ENCODE measurements at places on chromosomes 11 and 22. TPM values are rescaled to one million over a fixed set of nuclear protein-coding genes. Genes with fewer than 3 reads are reported as not detected.

GRCh38 chr11:125418396-125418795, 77.7 kb downstream of the FEZ1 start:
- DNase-seq, result no peak

DNA sequence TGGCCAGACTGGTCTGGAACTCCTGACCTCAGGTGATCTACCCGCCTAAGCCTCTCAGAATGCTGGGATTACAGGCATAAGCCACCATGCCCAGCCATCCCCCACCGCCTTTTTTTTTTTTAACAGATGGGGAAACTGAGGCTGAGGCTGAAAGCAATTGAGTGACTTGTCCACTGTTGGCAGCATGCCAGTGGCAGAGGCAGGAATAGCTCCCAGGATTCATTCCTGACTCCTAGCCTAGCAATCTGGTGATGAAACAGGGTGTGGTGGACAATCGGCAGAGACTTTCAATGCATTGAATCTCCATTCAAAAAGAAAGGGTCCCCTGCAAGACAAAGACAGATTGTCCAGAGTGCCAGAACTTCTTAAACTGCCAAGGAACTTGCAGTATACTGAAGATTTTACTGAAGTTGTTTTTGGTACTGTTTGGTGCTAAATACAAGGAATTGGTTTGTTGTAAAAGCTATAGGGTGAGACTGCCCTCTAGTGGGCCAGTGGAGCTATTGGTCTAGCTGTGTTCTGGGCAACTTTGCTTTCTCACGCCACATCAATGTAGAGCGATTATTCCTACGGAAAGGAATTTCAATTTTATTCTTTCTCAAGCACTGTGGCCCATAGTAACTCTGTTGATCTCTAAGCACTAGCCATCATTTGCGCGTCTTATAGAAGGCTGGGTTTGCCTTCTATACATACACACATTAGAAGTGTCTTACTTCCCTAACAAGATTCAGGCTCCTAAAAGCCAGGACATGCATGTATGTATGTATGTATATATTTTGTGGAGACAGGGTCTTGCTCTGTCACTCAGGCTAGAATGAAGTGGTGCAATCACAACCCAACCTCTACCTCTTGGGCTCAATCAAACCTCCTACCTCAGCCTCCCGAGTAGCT, 21.0 kb downstream of the C22orf31 start:
- peak; percentile 77 for DNase-seq

- peak; percentile 30 for DNase-seq
Observed at GRCh38 chr11:11789735-11790369, 51.9 kb upstream of the USP47 start.

The BTBD18 gene
- not detected for total RNA-seq

GRCh38 chr22:48779661-48780596, 1047.7 kb downstream of the BRD1 start:
- DNase-seq, result no peak

The FLRT1 gene
- 0.25 TPM for total RNA-seq

DNA sequence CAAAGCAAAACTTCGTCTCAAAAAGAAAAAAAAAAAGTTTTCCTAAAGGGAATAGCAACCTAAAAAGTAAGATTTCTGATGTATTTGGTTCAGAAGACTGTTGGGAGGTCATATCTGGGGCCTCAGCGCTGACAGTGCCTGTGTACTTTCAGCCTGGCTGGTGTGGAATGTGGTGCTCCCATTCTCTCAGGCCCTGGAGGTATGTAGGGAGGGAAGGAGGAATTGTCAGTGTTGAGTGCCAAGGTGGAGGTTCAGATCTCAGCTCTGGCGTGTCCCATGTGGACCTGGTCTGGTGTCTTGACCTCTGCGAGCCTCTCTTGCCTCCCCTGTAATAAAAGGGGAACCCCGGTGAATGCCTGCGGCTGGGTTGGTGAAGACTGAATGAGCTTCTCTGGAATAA, 22.4 kb downstream of the PRR5 start:
- DNase-seq, result no peak

The CCDC88B gene
- total RNA-seq, result 71.3 TPM

The KDM4E gene
- not detected for total RNA-seq

DNA sequence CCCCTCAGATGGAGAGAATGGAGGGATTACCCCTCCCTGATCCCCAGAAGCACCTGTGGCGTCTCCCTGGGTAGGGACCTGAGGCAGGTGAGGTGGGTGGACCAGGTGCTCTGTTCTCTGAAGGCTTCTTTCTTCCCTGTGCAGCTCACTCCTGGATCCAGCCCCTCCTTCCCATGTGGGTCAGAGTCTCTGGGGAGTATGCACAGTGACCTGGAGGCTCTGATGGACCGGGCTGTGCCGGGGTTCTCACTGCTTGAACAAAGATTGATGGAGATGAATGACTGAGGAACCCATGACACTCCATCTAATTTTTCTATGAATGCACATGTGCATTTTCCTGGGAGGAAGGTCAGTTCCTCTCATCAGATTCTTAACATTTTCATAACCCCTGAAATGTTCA, 78.6 kb upstream of the SHANK2 start:
- DNase-seq, result no peak

GRCh38 chr11:114260077-114260476, 36.1 kb upstream of the NNMT start:
- DNase-seq, result no peak

GRCh38 chr11:119935349-119935925, 202.5 kb downstream of the TRIM29 start:
- no peak for DNase-seq

The APOC3 gene
- not detected for total RNA-seq

The BARX2 gene
- 0.89 TPM for total RNA-seq

The CHEK1 gene
- 132 TPM for total RNA-seq

DNA sequence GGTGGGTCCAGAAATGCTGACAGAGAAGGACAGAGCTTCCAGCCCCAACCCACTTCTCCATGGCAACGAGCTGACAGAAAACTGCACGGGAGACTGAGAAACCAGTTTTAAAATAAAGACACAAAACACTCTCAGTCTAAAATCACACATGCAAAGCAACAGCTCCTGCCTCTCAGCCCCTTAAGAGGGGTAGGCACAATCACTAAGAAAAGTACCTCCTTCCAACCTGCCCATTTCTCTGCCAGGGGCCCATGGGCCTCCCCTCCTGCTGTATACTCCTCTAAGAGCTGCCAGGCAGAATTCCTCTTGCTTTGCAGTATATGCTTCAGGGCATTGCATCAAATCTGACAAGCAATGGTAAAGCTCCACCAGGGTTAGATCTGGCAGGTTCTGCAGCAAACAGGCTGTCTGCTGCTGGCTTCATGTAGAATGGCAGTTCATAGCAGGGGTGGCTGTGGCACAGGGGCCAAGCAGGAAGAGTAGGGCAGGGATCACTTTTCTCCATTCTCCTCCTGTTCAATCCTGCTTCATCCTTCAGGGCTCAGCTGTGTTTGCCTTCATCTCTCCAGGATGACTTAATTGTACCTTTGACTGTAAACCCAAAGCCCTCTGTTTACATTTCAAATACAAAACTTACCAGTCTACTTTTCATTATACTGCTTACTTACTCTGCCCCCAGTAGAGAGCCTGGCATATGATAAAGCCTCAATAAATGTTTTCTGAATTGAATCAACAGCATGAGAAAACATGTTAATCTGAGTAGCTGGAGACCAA, 77.7 kb downstream of the KCNC1 start:
- no peak for DNase-seq

The INPP5J gene
- total RNA-seq, result 0.11 TPM

DNA sequence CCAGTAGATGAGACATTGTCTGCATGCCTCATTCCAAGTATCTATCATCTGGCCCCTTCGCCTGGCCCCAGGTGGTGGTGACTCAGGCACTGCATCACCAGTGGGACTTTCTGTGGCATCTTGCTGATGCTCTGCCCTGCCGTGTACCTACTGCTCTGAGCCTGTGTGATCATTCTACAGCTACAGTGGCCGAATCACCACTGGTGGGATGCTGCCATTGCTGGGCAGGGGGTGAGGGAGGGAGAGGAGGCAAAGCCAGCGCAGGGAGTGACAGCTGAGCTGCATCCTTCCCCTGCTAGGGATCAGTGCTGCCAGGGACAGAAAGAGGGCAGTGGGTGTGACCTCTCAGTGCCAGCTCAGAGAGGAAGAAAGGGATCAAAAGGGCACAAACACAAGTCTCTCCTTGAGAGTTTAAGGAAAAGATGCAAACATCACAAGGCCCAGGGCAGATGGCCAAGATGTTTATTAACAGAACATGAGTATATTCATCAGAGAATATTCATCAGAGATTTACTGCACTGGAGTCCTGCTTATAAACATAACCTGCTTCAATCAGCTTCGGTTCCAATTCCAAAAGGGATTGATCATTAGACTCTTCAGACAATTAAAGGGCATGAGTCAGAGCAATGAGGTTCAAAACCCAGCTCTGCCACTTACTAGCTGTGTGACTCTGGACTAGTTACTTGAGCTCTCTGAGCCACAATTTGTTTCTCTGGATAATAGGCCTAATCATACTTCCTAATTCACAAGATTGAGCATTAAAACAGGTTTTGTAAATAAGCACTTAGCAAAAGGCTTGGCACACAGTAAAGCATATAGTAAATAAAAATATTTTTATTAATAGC, 109.8 kb downstream of the NAT10 start:
- DNase-seq, result peak; percentile 92

DNA sequence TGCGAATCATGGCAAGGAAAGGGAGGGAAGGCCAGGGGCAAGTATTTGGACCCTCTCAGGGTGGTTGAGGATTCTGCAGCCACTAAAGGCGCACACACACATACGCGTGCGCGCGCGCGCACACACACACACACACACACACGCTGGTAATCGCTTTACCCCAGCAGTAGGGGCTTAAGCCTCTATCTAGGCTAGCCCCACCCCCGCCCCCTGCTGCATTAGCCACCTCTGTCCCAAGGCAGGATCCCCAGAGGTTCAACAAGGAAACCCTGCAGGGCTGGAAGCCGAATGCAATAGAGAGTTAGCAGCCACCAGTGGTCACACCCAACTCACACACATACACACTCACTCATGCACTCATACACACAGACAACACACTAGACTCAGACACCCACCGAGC, 28.6 kb upstream of the ELFN2 start:
- DNase-seq, result no peak

DNA sequence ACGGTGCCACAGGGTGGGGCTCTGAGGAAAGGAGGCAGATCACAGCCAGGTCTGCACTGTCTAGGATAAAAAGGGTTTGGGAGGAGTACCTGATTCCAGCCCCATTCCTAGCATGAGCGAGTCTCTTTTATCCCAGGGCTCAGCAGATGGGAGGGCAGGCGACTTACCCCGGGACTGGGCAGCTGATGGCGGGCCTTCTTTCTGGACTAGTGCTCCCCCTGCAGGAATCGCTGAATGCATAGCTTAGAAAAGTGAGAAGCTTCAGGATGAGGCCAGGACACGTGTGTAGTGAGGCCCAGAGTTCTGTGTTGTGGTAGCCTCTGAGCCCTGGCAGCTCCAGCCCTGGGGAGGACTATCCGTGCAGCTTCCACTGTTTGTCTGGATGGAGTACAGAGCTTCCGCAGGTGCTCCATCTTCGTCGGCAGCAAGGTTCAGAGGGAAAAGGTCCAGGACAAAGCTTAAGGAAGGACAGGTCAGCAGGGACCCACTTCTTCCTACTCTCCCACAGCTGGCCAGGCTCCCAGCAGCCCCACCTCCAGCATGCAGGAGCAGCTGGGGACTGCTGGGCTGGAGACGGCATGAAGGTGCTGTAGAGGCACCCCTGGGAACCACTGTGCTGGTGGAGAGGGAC, 30.4 kb downstream of the COMMD9 start:
- DNase-seq, result peak; percentile 61

DNA sequence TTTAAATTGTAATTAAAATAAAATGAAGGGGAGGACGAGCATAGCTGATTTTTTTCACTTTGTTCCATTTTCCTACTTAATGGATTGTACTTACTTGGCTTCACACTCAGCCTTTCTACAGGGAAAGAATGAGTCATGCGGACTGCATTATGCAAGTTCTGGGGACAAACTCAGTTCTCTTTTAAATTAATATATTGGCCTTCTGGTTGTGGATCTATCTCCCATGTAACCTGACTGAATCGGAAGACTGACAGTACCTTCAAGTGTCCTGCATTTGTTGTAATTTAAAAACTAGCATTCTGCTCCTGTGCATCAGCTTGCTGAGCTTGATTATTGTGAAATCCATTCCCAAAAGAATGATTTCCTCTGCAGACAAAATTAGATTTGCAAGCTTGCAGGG, 12.2 kb downstream of the OR8D1 start:
- no peak for DNase-seq

GRCh38 chr11:79697905-79698304, 257.1 kb upstream of the TENM4 start:
- no peak for DNase-seq

DNA sequence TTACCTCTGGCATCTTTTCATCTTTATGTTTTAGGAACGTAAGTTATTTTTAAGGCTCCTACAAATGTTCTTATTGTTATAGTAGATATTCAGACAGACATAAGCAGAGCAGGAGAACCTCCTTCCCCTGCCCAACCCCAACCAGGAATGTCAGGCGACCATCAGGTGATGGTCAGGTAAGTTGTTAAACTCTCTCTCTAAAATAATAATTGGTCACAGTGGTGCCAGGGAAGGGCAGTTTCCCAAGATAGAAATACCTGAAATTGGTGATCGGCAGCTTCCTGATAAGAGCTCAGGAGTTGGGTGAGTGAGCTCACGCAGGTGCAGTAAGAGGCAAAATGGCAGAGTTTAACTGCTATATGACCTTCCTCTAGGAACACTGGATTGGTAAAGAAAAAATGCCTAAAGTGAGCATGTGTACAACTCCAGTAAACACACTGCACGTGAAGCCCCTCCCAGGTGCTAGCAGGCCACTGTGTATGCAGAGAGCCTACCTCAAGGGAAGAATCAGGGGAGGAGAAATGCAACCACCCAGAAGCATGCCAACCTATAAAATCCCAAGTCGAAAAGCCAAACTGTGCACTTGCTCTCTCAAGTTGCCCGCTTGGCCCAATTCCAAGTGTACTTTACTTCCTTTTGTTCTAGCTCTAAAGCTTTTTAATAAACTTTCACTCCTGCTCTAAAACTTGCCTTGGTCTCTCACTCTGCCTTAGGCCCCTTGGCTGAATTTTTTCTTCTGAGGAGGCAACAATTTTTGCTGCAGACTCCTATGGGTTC, 273.9 kb downstream of the SBF2 start:
- no peak for DNase-seq

The OR6T1 gene
- total RNA-seq, result not detected

The OR8G1 gene
- total RNA-seq, result not detected

The HBG2 gene
- total RNA-seq, result not detected

DNA sequence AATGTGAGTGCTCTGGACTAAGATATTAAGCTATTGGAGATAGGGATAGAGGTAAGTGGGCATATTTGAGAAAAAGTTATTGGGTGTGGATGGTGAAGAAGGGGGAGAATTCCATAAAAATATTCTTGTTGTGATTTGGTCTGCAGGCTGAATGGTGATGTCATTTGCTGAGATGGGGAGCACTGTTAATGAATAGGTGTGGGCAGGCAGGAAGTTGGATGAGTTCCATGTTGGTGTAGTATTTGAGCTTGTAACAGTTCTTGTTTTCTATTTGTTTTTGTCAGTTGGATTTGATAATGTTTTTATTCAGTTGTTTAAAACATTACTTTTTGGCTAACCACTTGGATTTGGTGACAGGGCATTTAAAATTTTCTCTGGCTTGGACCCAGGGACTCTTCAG, 168.8 kb downstream of the C11orf87 start:
- DNase-seq, result no peak

All from activated CD4-positive, alpha-beta T cell treated with anti-CD3 and anti-CD28 coated beads for 36 hours (primary cell).